Ammon's horn (tissue), 1 donor: ENCODE measurements at places on chromosomes 6 and 20.
A peak's percentile ranks its signal among the peaks of the same experiment; 100 is the strongest.

DNA sequence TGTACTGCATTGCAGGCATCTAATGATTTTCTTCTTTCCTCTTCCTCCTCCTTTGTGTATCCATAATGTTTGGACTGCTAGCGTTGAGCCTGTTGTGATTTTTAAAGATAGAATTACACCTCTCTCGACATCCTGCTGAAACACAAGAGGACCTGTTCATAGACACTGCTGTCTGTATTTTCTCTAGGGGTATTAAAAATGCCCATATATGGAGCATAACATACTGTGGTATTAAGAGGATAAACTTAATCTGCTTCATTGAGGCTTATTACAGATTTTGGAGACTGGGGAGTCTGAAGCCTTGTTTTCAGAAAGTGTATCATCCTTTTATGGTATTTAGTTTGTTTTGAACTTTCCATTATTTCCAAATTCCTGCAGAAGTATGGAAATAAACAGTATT, 414.3 kb downstream of the CDKAL1 start:
- DNase-seq, result no peak

GRCh38 chr6:157711060-157711459, 112.0 kb upstream of the SNX9 start:
- no peak for DNase-seq

DNA sequence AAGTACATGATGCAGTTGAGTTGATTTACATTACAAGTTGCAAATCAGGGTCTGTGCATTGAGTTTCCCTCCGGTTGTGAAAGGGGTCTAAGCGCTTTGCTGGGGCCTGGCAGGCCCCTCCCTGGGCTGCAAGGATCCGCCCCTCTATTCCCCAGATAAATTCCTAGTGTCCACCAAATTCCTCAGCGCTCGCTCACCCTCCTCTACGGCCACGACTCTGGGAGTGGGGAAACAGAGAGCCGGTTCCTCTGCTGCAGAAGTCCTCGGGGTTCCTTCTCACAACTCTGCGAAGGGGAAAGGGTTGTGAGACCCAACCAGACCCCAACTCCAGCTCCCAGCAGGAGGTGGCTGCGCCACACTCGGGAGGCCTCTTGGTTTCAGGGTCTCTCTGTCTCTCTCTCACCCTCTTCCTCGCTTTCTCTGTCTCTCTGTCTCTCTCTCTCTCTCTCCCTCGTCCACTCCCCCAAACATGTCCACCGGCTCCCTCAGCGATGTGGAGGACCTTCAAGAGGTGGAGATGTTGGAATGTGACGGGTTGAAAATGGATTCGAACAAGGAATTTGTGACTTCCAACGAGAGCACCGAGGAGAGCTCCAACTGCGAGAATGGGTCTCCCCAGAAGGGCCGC, at the start of gene TCF21:
TCF21 (plus strand) TSS at position 185 of the 628 bp plus-strand sequence; CDS start at position 470, 285 bp downstream.
- DNase-seq, result no peak

- DNase-seq, result peak; percentile 63
Measured at GRCh38 chr6:107185391-107185970, 70.2 kb upstream of the BEND3 start.

GRCh38 chr20:13298692-13299373, 77.8 kb downstream of the ISM1 start:
- no peak for DNase-seq

DNA sequence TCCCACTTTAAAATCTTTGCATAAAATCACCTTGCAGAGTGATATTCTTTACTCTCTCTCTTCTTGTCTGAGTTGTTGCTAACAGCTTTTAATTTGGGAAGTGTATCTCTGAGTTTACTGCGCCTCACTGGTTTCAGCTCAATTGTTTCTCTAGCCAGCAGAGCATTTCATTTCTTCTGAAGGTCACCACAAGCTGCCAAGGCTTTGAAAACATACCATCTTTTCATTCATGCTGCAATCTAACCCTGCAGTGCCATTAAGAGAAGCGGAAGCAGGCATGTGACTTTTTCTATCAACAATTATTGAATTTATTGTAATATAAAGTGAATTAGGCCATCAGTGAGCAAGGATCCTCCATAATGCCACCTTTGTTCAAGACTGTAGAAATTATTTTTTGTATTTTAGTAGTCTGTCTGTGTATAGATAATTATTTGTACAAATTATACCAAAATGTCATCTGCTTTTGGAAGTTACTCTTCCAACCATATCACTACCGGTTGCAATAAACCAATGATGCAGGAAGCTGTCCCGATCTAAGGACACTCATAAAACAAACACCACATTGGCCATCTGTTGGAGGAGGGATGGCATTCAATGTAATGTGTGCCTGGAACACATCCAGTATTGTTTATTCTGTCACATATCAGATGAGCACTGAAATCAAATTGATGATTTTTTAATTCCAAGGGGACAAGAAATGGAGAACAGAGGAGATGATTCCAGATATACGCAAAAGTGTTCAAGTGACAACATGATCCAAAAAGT, 26.8 kb downstream of the HS3ST5 start:
- no peak for DNase-seq

- DNase-seq, result no peak
Measured at GRCh38 chr20:56956534-56956933, 309.9 kb downstream of the BMP7 start.

DNA sequence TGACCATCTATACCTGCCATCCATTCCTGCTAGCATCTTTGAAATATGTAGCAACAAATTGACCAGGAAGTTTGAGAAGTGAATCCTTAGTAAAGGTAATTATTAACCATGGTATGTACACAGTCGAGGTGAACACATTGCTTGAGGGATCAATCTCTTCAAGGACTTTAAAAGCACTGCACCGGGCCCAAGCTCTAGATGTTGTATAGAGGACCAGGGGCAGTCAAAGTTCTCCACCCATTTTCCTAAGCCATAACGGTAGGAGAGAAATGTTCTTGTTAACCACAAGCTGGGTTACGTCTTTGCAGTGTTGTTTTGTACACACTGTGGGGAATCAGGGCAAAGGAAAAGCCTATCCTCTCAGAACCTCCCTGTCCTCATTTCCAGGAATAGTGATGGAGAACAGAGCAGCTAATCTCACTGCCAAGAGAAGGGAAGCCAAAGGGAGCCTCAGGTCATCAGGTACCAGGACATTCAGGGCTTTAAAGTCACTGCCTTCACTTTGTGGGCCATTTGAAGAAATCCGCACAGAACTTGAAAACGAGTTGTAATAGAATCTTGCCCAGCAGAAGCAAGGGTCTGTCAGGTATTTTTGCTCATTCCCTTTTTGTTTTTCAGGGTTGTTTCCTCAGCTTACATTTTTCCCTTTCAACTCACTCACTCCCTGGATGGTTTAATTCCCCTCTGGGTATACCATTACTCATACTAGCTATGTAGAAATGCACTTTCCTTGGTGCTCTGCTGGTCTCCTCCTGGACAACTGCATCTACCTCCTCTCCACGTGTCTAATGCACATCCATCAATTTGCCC, 5.3 kb upstream of the PM20D2 start:
- DNase-seq, result no peak

- no peak for DNase-seq
Measured at GRCh38 chr20:61263084-61263695, 11.1 kb downstream of the CDH4 start.

DNA sequence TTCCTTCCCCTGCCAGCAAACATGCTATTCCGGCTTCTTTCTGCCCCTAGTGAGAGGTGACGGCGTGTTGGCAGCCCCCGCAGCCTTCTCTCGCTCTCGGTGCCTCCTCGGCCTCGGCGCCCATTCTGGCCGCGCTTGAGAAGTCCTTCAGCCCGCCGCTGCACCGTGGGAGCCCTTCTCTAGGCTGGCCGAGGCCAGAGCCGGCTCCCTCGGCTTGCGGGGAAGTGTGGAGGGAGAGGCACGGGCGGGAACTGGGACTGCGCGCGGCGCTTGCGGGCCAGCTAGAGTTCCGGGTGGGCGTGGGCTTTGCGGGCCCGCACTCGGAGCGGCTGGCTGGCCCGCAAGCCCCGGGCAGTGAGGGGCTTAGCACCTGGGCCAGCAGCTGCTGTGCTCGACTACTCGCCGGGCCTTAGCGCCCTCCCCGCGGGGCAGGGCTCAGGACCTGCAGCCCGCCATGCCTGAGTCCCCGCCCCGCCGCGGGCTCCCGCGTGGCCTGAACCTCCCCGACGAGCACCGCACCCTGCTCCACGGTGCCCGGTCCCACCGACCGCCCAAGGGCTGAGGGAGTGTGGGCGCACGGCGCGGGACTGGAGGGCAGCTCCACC, 20.0 kb upstream of the PXDC1 start:
- DNase-seq, result no peak

GRCh38 chr6:84645563-84646266, 118.7 kb downstream of the TBX18 start:
- no peak for DNase-seq

DNA sequence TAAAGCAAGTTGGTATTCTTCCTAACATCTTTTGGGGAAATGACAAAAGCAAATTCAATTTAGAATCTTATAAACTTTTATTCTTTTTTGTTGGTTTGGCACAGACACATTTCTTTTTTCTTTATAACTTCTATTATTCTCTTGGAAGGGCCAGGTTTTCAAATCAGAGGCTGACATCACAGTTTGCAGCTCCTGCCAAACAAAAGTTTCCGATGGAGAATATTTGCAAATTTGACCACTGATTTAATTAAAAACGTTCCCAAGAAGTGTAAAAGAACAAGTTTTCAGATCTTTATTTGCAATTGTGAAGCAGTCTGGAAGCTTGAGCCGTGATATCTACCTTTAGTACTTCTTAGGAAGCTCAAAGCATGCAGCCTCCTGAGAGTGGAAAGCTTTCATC, 53.8 kb upstream of the CD83 start:
- DNase-seq, result no peak

- DNase-seq, result no peak
Measured at GRCh38 chr6:130306377-130306776, 59.4 kb upstream of the TMEM200A start.

- no peak for DNase-seq
Measured at GRCh38 chr6:40988634-40989033, 50.4 kb downstream of the UNC5CL start.

- no peak for DNase-seq
Measured at GRCh38 chr6:145508107-145508506, 227.2 kb downstream of the EPM2A start.

DNA sequence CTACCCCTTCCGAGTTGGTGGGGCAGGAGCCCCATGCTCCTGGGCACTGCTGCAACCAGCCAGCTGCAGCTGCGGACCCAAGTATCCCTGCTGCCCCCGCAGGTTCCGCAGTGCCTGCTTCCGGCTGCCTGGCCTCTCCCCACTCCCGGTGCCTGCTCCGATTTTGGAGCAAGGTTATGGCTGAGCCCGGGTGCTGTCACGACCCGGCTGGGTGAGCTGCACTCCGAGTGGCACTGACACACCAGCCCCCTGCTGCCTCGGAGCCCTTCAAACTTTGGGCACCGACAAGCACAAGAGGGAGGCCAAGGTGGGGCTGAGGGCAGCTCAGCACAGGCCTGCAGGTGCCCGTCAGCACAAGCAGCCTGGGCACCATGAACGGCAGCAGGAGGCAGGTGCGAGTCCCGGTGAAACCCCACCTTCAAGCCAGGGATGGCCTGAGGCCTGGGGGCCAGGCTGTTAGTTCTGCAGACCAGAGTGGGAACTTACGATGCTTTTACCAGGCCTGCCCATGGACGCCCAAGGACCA, 25.9 kb upstream of the HACE1 start:
- no peak for DNase-seq

- DNase-seq, result no peak
Measured at GRCh38 chr20:51327251-51327841, 215.2 kb downstream of the NFATC2 start.

GRCh38 chr6:8658416-8658815, 223.1 kb upstream of the SLC35B3 start:
- DNase-seq, result no peak

DNA sequence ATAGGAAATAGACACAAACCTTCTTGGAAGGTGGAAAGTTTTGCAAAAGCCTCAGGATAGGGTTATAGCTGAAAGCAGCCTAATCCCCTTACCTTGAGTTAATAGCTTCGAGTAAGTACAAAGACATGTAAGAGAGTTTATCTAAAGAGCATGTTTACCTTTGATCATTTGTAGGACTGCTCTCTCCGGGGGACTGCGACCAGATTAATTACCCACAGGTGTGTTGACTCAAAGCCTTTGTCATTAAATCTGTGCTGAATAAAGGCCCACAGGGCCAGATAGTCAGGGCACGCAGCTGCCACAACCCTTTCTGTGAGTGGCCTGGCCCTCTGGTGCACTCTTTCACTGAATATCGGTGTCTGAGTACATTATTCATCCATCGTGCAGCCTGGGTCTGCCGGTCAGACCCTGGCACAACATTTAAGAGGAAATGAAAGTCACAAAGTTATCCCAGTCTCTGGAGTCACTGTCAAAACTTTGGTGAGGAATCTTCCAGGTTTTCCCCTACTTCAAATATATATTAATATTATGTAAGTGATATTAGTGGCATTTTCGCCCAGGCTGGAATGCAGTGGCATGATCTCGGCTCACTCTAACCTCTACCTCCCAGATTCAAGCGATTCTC, 5.4 kb upstream of the MICA start:
- no peak for DNase-seq

DNA sequence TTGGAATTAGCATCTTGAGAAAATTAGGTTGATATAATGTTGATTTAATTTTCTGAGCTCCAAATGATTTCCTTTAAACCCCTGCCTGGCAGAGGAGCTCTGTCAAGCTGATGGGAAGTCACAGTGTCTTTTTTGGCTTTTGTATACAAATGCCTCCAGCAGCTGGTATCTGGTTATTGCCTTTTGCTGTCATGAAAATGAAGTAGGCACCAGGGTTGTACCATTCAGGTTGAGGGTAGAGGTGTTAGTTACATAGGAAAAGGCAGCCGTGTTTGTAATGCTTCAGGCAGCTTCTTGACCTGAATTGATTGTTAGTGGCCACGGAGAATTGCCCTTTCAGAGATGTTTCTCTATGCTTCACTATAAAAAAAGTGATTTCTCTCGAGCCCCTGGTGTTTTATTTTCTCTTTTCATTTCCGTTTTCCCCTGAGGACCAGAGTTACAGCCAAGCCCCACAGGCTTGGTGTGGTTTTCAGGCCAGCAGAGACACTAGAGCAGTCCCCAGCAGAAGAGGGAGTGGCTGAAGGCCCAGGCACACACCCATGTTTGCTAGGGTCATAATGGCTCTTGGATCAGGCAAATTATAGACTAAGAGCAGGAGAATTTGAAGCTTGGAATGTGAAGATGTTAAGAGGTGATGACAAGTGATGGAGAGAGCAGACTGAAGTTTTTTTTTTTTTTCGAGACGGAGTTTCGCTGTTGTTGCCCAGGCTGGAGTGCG, 21.6 kb downstream of the CMTR1 start:
- peak; percentile 27 for DNase-seq

DNA sequence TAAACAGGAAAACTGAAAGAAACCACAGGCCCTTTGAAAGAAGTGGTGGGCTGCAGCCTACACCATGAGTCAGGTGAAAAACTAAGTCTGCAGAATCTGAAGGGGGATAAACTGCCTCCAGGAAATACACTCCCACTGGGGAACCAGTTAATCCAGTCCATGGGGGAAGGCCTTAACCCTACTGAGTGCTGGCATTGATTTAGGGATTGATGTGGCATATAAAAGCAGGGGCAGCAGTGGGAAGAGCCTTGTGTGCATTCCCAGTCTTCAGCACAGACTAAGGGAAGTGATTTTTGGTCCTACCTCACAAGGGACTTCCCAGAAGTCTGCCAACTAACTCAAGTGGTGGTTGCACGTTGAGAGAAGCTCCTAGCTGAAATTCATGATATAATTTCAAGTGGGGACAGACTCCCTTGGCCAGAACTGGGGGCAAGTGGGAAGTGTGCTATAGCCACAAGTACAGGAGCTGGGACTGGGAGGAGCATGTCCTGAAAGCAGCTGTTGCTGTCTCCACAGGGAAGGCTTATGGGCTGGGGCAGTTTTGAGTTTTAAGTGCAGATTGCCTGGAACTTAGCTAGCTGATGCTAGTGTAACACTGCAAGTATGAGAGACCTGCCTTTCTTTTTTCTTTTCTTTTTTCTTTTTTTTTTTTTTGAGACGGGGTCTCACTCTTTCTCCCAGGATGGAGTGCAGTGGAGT, 31.2 kb downstream of the CITED2 start:
- DNase-seq, result no peak

- peak; percentile 29 for DNase-seq
Measured at GRCh38 chr6:113031591-113032238, 684.6 kb downstream of the RFPL4B start.
